Stimulated activated CD8-positive, alpha-beta memory T cell treated with anti-CD3 and anti-CD28 coated beads, Interleukin-15, amount 100 ng/mL, for 4 hours (primary cell): ENCODE measurements at places on chromosomes 16 and 17.
A peak's percentile ranks its signal among the peaks of the same experiment; 100 is the strongest.

- DNase-seq: no peak
These were observed 1105.9 kb downstream of the CDH8 start for GRCh38 chr16:60930291-60930690.

DNA sequence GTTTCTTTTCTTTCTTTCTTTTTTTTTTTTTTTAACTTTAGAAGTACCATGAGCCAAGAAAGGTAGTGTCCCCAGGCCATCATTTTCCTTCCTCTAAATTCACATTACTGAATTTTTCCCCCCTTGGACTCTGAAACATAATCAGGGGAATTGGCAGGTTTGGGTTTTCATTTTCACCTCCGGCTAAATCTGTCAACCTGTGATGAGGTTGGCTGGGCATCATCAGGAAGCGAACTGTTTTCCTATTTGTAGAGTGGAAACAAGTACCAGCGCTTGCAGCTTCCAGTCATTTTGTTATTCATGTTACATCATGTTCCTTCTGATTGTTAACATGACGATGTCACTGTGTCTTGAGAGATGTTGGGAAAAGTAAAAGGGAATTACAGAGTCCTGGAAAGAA lies 641.9 kb upstream of the RBFOX1 start:
- no peak for DNase-seq

DNA sequence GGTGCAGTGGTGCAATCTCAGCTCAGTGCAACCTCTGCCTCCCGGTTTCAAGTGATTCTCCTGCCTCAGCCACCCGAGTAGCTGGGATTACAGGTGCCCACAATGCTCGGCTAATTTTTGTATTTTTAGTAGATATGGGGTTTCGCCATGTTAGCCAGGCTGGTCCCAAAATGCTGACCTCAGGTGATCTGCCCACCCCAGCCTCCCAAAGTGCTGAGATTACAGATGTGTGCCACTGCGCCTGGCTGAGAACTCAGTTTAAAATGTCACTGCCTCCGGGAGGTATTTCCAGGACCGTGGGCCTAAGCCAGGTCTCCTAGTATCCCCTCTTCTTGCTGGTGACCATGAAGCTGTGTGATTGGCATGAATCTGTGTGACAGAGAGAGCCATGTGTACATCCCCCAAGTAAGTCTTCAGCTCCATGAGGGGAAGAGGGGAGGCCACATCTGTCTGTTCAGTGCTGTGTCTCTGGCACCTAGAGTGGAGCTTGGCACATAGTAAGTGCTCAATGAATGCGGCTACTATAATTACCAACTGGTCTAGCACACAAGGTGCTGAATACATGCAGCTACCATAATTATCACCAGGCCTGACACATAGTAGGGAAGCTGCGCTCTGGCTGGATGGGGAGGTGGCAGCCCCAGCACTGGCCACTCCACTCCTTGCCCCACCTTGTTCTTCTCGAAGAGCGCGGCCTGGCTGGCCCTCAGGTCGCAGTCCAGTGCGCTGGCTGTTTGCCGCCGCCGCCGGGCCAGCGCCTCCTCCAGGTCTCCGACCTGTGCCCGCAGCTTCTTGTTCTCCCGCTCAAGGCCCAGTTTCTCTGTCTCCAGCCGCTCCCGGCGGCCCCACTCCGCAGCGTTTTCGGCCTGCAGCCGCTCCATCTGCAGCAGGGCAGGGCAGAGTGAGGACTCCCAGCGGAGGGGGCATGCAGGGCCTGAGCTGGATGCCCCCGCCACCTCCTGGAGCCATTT lies 18.7 kb downstream of the CCDC102A start:
- DNase-seq: no peak

GRCh38 chr17:16407911-16408588 lies 7.3 kb upstream of the TRPV2 start:
- DNase-seq: no peak

DNA sequence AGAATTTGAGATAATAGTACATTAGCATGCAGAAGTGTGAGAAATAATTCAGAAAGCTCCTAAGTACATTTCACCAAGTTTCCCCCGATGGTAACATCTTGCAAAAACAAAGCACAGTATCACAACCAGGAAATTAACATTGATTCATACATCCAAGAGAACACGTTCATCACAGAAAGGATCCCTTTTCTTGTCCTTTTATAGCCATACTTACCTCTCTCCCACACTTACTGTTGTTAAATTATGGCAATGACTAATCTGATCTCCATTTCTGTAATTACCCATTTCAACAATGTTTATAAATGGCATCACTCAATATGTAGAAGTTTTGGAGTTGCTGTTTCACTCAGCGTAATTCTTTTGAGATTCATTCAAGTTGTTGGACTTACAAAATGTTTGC lies 1260.0 kb downstream of the CDH8 start:
- no peak for DNase-seq

DNA sequence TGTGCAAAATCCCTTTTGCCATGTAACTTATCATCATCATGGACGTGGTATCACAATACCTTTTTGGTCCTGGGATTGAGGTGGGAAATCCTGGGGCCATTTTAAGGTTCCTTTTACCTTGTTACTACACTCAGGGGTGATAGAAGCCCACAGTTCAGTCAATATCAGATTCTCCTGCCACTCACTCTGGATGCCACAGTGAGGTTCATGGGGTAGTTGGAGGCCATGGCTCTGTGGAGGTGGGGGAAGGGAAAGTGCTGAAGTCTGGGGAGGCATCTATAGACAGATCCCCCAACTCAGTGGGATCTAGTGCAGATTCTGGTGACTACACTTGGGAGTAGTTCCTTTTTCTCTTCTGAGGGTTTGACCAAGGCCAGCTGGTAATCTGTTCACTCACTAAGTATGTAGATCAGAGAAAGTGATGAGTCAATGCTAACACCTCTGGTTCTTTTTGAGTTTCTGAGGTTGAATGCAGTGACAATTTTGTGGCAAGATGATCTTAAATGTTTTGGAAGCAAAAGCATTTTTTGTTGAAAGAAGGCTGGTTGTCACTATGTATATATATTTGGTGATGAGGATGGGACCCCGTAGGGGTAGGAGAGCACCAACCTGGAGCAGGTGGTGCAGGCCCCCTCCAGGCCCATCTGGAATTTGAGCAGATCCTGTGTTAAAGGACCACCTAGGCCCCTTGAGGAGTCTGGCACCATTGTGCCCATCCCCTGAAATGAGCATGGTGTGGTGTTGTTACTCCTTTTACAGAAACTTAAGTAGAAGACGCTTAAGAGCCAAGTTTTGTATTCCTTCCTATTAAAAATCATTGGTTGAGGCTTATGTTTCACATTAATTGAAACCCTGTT lies 18.8 kb upstream of the IRF8 start:
- DNase-seq: no peak

- no peak for DNase-seq
These were observed 160.4 kb downstream of the CMIP start for GRCh38 chr16:81604960-81605383.

DNA sequence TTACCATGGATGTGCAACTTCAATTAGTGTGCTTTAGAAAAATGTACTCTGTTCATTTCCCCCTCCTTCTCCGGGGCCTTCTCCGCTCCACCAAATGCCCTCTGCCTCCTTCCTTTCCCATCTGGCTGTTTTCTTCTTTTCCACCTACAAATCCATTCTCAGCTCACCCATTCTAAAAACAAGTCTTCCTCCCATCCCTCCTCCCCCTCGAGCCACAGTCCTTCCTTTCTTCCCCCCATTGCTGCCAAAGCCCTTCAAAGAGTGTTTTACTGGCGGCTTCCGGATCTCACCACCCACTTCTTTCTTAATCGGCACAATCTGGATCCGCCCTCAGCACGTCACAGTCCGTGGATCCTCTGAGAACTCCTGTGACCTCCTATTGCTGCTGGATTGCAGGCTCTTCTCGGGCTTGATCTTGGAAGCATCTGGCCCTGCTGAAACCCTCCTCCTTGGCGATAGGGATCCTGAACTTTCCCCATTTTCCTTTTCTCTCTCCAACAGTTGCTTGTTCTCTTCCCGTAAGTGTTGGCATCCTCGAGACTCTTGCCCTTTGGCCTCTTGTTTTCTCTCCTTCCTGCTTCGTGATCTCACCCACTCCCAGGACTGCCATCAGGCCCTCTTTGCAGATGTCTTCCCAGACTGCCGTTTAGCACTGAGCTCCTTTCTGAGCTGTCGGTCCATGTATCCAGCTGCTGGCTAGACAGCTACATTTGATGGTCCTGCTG lies 36.0 kb upstream of the FBXO47 start:
- DNase-seq: peak; percentile 19

- DNase-seq: no peak
These were observed 19.4 kb downstream of the RHOT1 start for GRCh38 chr17:32161506-32162365.

- DNase-seq: no peak
These were observed 60.5 kb downstream of the TMEM100 start for GRCh38 chr17:55661963-55662834.

DNA sequence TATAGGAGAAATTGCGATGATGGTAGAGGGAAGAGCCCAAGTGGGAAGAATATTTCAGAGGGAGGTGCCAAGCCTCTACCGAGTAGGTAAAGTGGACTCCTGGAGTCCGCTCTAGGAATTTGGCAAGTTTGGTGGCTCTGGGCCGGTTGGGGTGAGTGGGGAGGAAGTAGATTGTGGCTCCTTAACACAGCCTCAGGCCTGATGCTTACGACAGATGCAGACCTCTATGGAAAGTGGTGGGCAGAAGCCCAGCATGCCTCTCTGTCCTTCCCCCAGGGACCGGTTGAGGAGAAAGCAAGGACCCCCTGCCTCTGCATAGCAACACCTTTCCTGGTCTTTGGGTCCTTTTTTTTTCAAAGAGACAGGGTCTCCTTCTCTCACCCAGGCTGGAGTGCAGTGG lies 55.9 kb upstream of the SIAH1 start:
- DNase-seq: no peak

DNA sequence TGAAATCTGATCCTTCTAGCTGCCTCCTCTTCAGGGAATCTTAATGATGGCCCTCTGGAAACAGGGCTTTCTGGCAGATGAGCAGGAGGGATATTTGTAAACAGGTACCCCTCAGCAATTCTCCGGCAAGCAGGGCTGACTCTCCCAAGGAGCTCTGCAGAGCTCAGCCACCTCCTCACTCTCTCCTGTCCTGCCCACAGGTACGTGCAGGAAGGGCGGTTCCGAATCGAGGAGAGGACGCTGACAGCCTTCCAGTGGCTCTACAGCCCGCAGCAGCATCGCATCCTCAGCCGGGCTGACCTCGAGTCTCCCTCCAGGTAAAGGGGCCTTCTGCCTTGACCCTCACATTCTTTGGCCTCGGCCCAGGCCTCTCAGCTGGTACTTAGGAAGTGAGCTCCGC lies 20.7 kb upstream of the CCDC92B start:
- no peak for DNase-seq

DNA sequence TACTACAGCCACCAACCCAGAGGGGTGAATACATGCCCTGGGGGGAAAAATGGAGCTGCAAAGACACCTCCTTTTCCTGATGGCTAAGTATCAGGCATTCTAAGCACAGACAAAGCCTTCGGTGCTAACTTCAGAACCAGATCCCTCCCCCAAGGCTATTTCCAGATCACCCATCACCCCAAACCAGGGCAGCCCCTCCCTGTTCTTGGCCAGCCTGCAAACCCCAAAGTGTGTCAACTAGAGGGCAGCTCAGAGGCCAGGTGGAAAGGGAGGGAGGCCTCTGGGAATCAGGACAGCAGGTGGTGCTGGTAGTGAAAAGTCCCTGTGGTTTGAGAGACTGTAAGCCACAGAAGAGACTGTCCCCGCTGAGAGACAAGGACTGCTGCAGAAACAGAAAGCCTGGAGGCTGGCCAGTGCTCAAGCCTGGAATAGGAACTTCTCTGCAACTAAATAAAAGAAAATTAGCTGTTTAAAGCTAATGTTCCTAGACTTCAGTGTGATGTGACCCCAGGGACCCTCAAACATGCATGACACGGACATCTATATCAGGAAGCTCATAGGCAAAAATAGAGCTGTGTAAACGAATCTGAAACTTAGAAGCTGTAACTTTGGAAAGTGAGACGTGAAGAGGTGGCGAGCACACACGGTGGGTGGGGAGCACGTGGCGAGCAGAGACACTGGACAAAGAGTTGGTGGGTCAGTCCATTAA lies 9.1 kb downstream of the TUBG1 start:
- no peak for DNase-seq

DNA sequence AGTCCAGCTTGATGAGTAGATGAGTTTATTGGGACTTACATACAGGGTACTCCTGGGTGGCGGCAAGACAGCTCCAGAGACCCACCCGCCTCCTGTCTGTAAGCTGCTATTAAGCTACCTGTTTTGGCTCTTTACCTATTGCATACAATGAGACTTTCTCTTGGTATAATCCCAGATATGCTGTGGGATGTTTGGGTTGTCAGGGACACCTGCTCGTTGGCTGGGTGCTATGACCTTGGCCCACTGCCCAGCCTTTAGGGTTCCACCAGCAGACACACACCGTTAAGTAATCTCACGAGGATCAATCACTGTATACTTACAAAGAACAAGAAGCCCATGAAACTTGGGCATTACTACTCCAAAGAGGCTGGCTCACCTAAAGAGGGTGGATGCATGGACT lies 116.4 kb downstream of the NPIPB5 start:
- no peak for DNase-seq

DNA sequence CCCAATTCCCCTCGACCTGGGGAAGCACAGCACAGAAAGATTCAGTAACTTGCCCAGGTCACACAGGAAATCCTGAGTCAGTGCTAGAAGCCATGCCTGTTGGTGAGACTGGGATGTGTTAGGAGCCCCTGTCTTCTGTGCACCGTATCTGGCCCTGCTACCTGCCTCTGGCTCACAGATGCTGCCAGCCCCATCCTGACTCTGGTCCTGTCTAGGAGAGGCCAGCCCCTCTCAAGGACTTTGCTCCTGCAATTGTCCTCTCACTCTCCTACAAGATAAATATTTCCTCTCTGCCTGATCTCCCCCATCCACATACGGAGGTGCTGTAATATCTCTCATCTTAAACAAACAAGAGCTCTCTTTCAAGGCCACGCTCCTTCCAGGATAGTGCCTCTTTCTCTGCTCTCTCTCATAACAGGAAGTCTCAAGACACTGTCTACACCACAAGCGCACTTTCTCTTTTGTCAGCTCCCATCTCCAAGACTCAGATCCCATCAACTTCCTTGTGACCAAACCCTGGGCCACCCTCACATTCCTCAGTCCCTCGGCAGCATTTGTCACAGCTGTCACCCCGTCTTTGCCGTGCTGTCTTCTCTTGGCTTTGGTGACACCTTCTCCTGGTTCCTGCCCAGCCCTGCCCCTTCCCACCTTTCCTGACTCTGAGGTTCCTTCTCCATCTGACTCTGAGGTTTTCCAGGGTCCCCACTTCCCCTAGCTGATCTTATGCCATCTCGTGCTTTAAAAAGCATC lies 1.9 kb downstream of the SLC13A2 start:
- no peak for DNase-seq

DNA sequence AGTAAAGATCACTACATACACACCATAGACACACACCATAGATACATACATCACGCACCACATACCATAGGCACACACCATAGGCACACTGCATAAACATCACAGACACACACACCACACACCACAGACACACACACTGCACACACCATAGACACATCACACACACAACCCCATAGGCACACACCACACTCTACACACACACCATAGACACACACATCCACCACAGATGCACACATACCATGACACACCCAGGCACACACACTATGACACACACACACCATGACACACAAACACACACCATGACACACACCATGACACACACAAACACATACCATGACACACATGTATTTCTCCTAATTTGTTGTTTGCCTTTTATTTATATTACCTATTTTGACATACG lies 14.1 kb downstream of the TBC1D16 start:
- no peak for DNase-seq
